ENCODE measurements at places on chromosomes 11 and 22. TPM values are rescaled to one million over a fixed set of nuclear protein-coding genes. Genes with fewer than 3 reads are reported as not detected.

The RPS13 gene
- 1,323 TPM for total RNA-seq

The NUP160 gene
- total RNA-seq = 18.5 TPM

The BCO2 gene
- 11.6 TPM for total RNA-seq

The C22orf42 gene
- total RNA-seq = not detected

The DENND6B gene
- 1.7 TPM for total RNA-seq

The GAL3ST1 gene
- 1.2 TPM for total RNA-seq

The SLC7A4 gene
- total RNA-seq = 0.33 TPM

The OR51B4 gene
- total RNA-seq = not detected

GRCh38 chr22:25081409-25081824, 118.2 kb upstream of the CRYBB3 start:
- DNase-seq = no peak

- DNase-seq = no peak
These were observed 173.2 kb downstream of the LARGE1 start for GRCh38 chr22:33747029-33747428.

DNA sequence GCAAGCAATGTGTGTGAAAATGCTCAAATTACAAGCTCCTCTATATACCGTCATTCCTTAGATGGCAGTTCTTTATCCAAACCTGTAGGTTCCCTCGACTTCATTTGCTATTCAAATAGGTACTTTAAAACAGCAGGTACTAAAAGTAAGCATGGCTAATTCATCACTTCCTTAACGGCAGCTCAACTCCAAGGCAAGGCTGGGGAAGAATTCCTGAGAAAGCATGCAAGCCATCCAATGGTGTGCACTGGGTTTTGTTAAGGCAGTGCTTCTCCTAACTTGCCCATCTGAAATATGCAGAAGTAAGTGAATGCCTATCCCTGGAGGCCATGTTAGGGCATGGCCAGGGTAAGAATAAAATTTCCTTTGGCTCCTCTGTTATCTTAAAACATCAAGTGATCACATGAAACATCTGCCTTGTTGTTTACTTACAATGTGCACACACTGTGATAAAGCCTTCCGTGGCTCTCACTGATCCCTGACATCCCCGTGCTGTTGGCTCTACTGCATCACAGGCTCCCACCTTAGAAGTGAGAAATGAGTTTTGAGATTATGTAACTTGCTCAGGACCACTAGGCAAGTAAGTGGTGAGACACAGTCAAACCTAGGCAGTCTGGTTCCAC, 52.1 kb downstream of the SMCO4 start:
- DNase-seq = no peak

GRCh38 chr22:19450363-19451175, 3.1 kb upstream of the C22orf39 start:
- DNase-seq = no peak

DNA sequence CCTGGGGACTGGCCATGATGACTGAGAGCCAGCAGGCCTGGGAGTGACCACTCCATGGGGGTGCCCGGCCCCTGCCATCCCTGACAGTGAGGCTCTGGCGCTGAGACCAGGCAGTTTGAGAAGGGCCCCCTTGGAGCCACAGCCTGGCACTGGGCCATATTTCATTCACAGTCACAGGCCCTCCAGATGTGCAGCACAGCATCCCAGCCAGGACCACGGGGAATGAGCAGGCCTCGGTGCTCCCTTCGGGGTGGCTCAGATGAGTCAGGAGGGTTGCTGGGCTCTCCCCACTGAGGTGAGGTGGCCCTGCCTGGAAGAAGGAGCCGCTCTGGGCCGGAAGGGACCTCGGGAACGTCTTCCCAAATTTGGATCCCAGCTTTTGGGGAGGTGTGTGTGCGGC, 53.0 kb downstream of the GRAMD4 start:
- DNase-seq = no peak

- DNase-seq = no peak
These were observed 25.0 kb downstream of the USP35 start for GRCh38 chr11:78213526-78214330.

DNA sequence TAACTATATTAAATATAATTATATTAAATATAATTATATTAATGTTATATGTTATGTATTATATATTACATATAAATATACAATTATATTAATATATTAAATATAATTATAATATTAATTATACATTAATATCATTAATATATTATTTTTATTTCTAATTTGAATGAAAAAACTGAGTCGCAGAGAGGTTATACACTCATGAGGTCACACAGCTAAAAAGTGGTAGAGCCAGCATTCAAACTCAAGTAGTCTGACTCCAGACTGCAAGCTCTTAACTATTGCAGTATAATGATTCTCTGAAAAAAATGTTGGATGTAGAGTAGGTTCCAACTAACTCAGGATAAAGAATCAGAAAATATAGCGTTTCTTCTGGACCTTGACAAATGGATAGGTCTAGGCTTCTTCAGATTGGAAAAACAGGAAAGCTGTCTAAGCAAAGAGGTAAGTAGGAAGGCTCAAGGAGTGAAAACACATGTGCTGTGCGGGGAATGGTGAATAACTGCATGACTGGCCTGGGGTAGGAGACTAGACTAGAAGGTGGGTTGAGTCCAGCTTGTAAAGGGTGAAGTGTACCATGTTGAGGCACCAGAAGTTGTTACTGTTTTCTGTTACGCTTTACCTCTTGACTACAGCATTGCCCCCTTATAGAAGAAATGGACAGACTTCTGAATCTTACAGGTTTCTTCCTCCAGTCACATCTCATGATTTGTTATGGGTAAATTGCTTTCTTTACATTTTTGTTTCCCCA, 80.3 kb downstream of the TRIM44 start:
- no peak for DNase-seq

- no peak for DNase-seq
These were observed 52.4 kb downstream of the C11orf65 start for GRCh38 chr11:108414958-108415357.

DNA sequence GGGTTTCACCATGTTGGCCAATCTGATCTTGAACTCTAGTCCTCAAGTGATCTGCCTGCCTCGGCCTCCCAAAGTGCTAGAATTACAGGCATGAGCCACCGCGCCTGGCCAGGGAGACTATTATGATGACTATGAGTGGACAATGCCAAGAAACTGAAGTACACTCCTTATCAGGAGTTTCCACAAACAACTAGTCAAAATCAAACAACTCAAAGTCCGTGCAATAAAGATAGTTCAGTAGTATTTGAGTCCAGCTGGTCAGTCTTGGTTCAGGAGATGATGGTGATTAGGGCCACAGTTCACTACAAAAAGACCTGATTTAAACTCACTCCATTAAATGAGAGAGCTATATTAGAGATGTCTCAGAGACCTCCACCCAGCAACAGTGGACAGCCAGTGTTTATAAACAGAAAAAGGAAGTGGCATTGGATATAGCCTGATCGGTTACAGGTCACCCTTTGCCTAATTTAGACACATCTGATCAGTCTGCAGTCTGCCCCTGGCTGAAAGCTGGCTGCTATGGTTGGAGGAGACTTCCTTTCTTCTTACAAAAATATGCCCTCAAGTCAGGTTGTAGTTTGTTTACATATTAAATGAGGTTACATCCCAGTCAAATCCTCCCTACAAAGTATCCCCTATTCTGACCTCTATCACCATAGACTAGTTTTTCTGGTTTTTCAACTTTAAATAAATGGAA, 17.0 kb downstream of the CD3E start:
- DNase-seq = no peak

GRCh38 chr11:19696904-19697303, 15.7 kb upstream of the NAV2 start:
- DNase-seq = no peak

Measured in esophagus muscularis mucosa (tissue), 4 donors.